ENCODE measurements at places on chromosomes 3 and 15.

DNA sequence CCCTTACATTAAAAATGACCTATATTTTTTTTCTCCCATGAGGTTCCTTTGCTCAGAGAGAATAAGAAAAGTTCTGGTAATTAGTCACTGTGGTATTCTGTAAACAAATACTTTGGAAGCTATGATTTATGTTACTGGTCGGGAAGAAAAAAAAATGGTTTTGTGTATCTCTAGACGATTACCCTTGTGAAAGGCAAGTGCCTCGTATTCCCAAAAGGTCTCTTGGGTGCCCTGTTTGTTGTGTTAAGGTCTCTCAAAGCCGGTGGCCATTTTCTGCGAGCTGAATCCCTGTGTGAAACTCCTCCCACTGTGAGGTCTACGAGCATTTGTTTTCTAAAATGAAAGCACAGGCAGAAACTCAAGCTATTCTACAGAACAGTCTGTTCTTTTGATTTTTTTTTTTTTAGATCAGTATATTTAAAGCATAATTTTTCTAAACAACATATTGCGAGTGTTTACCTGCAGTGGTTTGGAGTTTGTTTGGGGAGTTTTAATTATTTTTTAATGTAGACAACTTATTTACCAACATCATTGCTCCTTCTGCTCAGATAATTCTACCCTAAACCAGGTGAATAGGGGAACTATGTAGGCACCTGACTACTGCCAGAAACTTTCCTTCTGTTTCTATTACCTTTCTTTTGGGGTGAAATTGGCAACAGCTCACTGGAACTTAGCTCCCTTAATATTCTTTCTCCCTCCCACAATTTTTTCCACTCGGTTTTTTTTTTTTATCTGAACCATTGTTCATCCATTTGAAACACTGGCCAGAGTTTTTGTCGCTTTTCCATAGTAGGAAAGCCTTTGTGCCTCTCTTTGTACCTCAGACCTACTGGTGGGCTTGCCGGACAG is 44.0 kb downstream of the ZBTB38 start:
- peak; percentile 63 for DNase-seq

DNA sequence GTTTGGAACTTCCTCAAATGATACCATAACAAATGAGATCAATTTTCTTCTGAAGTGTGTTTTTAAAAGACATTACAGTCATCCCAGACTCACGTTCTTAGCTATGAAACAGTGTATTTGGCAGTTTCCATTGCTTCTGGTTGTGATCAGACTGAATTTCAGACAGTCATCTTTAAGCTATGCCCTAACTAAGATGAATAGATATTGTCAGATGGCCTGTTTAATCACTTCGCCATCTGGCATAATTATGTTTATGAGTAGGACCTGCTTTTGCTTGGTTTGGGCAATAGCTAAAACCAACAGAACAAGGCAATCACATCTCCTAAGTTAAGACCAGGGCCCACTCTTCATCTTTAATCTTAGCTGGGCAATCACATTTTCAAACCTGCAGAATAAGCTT is 313.1 kb downstream of the SV2B start:
- no peak for DNase-seq

GRCh38 chr15:77836906-77837648 is 204.4 kb upstream of the LINGO1 start:
- DNase-seq = no peak

- no peak for DNase-seq
These were observed 726.2 kb downstream of the ROBO1 start for GRCh38 chr3:79041621-79042020.

- no peak for DNase-seq
These were observed 30.7 kb downstream of the EFL1 start for GRCh38 chr15:82231842-82232241.

DNA sequence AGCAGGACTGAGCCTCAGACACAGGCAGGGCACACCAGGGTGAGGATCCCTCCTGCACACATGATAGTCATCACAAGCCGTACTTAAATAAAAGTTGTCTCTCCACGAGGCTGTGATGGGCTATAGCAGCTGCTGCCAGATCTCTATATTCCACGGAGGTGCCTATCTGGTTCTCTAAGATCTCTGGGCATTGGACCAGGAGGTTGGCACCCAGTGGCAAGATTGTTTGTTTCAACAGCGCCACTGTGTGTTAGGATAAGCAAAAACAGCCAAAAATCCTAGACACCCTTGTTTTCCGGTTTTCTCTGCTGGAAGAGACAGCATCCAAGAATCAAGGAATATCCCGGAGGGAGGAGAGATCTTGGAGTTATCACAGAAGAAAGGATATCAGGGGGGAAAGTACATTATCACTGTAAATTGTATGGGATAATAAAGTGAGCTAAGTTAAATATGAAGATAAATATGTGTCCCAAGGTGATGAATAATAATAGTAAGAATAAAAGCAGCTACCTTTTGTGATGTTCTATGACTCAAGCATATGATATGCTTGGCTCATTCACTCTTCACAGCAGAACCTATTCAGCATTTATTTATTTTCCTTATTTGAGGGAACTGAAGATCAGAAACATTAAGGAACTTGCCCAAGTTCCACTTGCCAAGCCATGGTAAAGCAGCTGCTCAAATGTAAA is 90.6 kb upstream of the AKAP13 start:
- peak; percentile 7 for DNase-seq

DNA sequence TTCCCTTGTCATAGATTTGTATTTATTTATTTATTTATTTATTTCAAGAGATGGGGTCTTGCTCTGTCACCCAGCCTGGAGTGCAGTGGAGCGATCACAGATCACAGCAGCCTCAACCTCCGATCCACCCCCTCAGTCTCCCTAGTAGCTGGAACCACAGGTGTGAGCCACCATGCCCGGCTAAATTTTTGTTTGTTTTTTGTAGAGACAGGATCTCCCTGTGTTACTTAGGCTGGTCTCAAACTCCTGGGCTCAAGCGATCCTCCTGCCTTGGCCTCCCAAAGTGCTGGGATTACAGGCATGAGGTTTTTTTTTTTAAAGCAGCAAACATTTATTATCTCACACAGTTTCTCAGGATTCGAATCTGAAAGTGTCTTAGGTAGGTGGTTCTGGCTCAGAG is 2.5 kb downstream of the TTBK2 start:
- DNase-seq = no peak

- peak; percentile 62 for DNase-seq
These were observed 51.8 kb upstream of the NEDD4 start for GRCh38 chr15:56045068-56045748.
